ENCODE measurements at places on chromosomes 4 and X. TPM values are rescaled to one million over a fixed set of nuclear protein-coding genes. Genes with fewer than 3 reads are reported as not detected.

The HELQ gene
- 8.1 TPM for total RNA-seq

DNA sequence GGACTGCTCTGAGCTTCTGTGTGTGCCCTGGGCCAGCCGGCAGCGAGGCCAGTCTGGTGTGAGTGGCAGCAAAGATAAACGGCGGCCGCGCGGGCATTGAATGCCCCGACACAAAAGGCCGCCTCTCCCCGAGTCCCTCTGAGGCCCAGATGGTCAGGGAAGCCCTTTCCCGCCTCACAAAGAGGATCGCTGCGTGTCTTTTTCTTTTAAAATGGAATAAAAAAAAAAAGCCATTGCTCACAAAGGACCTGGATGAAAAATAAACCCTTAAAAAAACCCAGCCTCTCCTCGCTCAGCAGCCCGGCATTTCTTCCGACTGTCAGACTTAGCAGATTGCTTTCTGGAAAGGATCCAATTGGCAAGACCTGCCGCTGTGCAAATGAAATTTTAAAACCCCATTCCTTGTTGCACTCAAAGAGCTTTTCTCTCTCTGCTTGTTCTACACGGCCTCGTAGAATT lies 578.7 kb downstream of the BCOR start:
- no peaks in the 10 kb centered on the region for H3K27me3 ChIP-seq
- no peak overlapping the region for H3K4me3 ChIP-seq
- no peak overlapping the region for H3K27ac ChIP-seq
- no peaks in the 10 kb centered on the region for H3K36me3 ChIP-seq
- no peaks in the 10 kb centered on the region for H3K4me1 ChIP-seq

The EGFL6 gene
- total RNA-seq, result 2.6 TPM

- no peaks in the 10 kb centered on the region for H3K36me3 ChIP-seq
- DNase-seq, result no peak
- no peaks in the 10 kb centered on the region for H3K27me3 ChIP-seq
- H3K27ac ChIP-seq, result no peak overlapping the region
Observed at GRCh38 chr4:107299646-107300045, 263.5 kb upstream of the DKK2 start.

GRCh38 chr4:140343303-140343702 lies 30.1 kb upstream of the SCOC start:
- no peaks in the 10 kb centered on the region for H3K36me3 ChIP-seq
- no peaks in the 10 kb centered on the region for H3K27me3 ChIP-seq
- DNase-seq, result no peak
- H3K4me1 ChIP-seq, result peaks cover 5% of the 10 kb centered on the region
- H3K27ac ChIP-seq, result no peak overlapping the region

DNA sequence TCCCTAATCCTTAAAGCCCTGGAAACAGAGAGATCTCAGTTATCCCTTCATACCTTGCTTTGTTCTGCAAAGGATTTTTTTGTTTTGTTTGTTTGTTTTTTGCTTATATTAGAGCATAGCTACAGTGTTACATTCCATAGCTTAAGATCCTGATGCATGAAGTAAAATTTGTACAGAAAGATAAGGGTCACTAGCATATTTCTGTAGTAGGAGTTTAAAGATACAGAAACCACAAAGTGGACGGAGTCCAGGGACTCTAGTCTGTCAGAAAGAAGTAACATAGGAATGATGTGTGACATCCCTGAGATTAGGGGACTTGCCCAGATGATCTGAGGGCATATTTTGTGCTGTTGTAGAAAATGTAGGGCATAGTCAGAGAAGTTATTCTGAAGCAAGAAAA lies 151.9 kb upstream of the PLAC1 start:
- peaks cover 12% of the 10 kb centered on the region for H3K4me1 ChIP-seq
- DNase-seq, result no peak
- H3K4me3 ChIP-seq, result no peak overlapping the region
- H3K36me3 ChIP-seq, result no peaks in the 10 kb centered on the region

The CORIN gene
- not detected for total RNA-seq

DNA sequence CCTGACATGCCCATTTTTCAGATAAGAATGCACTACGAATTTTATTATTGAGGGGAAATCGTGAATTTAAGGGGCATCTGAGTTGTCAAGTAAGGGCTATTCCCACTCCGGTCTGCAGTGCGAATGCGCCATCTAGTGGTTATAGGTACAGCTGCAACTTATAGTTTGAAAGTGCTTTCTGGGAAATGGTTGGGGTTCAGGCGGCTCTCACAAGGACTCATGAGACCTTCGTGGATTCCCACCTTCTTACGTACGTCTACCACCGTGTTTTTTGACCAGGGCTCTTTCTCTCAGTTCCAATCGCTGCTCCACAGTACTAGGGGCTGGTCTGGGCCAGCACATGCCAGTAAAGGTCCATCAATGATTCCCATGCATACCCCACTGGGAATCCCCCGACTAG lies 12.3 kb downstream of the MSL3 start:
- DNase-seq, result peak; percentile 59
- no peak overlapping the region for H3K4me3 ChIP-seq
- H3K4me1 ChIP-seq, result no peaks in the 10 kb centered on the region
- H3K27me3 ChIP-seq, result no peaks in the 10 kb centered on the region

DNA sequence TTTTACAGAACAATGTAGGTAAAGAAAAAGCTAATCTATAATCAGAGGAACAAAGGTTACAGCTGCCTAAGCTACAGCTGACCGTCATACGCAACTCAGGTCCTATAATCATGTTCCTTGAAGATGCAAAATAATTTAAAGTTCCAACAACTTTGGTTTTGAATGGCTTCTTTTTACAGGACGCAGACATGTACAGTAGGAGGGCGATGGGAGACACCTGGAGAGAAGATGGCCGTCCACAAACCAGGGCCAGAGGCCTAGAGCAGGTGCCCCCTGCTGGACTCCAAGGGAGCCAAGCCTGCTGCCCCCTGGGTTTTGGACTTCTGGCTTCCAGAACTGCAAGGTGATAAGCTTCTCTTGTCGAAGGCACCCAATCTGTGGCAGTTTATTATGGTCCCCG lies 10.6 kb downstream of the HGFAC start:
- H3K27ac ChIP-seq, result no peak overlapping the region
- no peak overlapping the region for H3K4me3 ChIP-seq
- no peaks in the 10 kb centered on the region for H3K4me1 ChIP-seq
- H3K27me3 ChIP-seq, result peaks cover 35% of the 10 kb centered on the region
- DNase-seq, result peak; percentile 77
- no peaks in the 10 kb centered on the region for H3K36me3 ChIP-seq

DNA sequence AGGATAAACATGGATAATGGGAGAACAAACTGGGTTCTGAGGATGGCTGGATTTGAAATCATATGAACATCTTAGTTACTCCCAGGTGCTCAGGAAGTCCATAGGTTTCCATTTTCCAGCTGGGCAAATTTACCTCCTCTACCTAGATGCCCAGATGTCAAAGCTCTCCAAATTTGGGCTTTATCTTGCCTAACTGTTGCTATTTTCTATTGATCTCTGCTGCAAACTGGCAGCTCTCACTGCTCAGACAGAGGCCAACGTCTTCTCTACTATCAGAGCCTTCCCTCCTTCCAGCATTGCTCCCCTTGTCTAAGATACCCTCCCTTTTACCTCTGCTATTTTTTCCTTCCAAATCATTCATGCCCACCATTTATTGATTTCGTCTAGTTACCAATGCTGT lies 62.1 kb downstream of the LDB2 start:
- H3K36me3 ChIP-seq, result no peaks in the 10 kb centered on the region
- no peaks in the 10 kb centered on the region for H3K27me3 ChIP-seq
- DNase-seq, result no peak
- peaks cover 20% of the 10 kb centered on the region for H3K4me1 ChIP-seq
- no peak overlapping the region for H3K4me3 ChIP-seq

- no peaks in the 10 kb centered on the region for H3K36me3 ChIP-seq
- DNase-seq, result peak; percentile 69
- H3K4me3 ChIP-seq, result no peak overlapping the region
- no peaks in the 10 kb centered on the region for H3K4me1 ChIP-seq
- no peak overlapping the region for H3K27ac ChIP-seq
Observed at GRCh38 chrX:24259544-24260240, 54.2 kb downstream of the SUPT20HL2 start.

DNA sequence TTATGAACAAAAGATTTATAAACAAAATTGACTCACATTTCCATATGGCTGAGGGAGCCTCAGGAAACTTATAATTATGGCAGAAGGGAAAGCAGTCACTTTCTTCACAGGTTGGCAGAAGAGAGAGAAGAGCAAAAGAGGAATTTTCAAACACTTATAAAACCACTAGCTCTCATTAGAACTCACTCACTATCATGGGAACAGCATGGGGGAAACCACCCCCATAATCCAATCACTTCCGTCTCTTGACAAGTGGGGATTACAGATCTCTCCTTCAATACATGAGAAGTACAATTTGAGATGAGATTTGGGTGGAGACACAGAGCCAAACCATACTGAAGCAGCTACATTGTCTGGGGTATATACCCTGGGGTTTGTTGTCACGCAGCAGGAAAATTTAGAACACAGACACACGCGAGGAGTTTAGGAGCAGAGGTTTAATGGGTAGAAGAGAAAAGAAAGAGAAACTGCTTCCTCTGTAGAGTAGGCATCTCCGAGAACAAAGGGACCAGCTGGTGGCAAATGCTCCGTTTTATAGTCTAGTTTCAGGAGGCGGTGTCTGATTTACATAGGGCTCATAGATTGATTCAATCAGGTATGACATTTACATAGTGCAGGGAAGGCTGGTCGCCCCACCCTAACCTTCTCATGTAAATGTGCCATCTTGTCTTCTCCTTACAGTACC lies 2277.7 kb upstream of the AGA start:
- H3K4me1 ChIP-seq, result no peaks in the 10 kb centered on the region
- no peaks in the 10 kb centered on the region for H3K36me3 ChIP-seq

DNA sequence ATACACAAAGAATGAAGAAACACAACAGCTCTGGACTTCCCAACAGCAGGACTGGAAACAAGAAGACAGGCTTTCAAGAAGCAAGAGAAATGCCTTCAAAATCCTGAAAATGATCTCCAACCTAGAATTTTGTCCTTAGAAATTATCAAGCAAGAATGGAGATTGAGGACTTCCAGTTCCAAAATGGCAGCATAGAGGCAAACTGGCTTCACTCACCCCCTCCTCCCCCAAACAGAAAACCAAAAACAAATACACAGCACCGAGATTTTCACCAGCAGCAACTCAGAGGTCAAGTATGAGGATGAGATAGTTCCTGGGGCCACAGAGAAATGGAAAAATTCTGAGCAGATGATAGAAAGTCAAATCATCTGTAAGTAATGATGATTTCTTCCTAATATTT lies 40.5 kb upstream of the LRBA start:
- H3K36me3 ChIP-seq, result no peaks in the 10 kb centered on the region
- no peaks in the 10 kb centered on the region for H3K4me1 ChIP-seq
- H3K27ac ChIP-seq, result no peak overlapping the region
- no peak overlapping the region for H3K4me3 ChIP-seq
- no peak for DNase-seq

- no peaks in the 10 kb centered on the region for H3K27me3 ChIP-seq
- H3K27ac ChIP-seq, result no peak overlapping the region
- no peaks in the 10 kb centered on the region for H3K36me3 ChIP-seq
- DNase-seq, result no peak
Observed at GRCh38 chr4:172050911-172051310, 237.7 kb downstream of the GALNTL6 start.

The SMIM31 gene
- not detected for total RNA-seq

DNA sequence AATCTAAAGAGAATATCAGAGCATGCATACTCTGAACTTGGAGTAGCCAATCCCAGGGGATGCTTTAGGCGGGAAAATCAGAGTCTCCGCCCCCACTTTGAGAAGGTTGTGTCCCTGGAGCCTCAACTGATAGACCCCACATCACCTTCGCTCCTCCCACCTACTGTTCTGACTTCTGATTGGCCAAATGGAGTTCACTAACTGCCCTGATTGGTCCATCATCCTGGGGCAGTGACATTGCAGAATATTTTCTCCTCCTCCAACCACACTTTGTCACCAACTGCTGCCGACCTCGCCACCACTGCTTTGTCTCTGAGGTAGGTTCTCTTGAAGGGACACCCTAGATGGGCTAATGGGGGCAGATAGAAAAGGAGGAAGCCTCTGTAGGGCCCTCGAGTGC lies 22.7 kb upstream of the SPACA5B start:
- H3K4me3 ChIP-seq, result no peak overlapping the region
- no peak for DNase-seq
- no peak overlapping the region for H3K27ac ChIP-seq
- no peaks in the 10 kb centered on the region for H3K27me3 ChIP-seq
- H3K36me3 ChIP-seq, result no peaks in the 10 kb centered on the region

GRCh38 chr4:42331914-42332368 lies 65.3 kb upstream of the SHISA3 start:
- H3K4me1 ChIP-seq, result peaks cover 14% of the 10 kb centered on the region
- no peak overlapping the region for H3K27ac ChIP-seq
- no peak for DNase-seq
- H3K36me3 ChIP-seq, result no peaks in the 10 kb centered on the region
- H3K27me3 ChIP-seq, result no peaks in the 10 kb centered on the region

GRCh38 chr4:75327804-75328512 lies 186.2 kb downstream of the RCHY1 start:
- peaks cover 11% of the 10 kb centered on the region for H3K4me1 ChIP-seq
- no peaks in the 10 kb centered on the region for H3K27me3 ChIP-seq
- DNase-seq, result no peak
- no peak overlapping the region for H3K27ac ChIP-seq

DNA sequence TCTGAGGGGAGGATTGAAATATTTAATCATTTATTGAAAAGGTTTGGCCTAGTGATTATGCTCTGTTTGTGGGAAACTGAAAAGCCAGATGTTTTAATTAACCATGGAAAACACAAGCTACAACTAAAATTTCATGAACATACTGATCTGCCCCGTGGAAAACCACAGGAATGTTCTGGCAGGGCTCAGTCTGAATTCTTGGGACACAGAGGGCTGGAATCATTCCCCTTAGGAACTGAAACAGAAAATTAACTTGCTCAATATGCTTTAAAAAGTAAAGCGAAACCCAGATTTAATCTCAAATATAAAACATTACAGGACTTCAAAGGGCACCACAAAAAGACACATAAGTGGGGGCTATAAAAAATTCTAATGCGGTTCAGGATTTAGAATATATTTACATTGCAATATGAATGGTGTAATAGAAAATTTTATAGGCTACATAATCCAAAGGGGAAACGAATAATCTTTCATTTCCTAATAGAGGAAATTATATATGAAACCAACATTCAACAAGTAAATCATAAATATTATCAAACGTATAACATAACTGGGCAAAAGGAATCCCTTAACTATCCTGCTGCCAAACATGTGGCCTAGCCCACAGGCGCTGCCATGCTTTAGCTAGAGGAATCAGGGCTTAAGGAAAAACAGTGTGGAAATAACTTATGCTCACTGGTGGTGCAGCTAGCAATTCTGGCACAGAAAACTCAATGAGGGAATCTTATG lies 70.9 kb downstream of the APBB2 start:
- peak overlapping the region; percentile 73 for H3K27ac ChIP-seq
- no peak for DNase-seq
- H3K27me3 ChIP-seq, result no peaks in the 10 kb centered on the region
- no peaks in the 10 kb centered on the region for H3K36me3 ChIP-seq
- H3K4me3 ChIP-seq, result no peak overlapping the region

The MSX1 gene
- total RNA-seq, result not detected

- H3K27ac ChIP-seq, result no peak overlapping the region
- no peaks in the 10 kb centered on the region for H3K36me3 ChIP-seq
- H3K4me1 ChIP-seq, result no peaks in the 10 kb centered on the region
- no peaks in the 10 kb centered on the region for H3K27me3 ChIP-seq
Observed at GRCh38 chr4:78638337-78639172, 87.0 kb downstream of the ANXA3 start.

- H3K27me3 ChIP-seq, result no peaks in the 10 kb centered on the region
- no peaks in the 10 kb centered on the region for H3K36me3 ChIP-seq
- H3K27ac ChIP-seq, result peak overlapping the region; percentile 88
- H3K4me1 ChIP-seq, result peaks cover 13% of the 10 kb centered on the region
Observed at GRCh38 chrX:39613482-39613995, 484.2 kb downstream of the BCOR start.
